AG08395 (cell line): ENCODE measurements at places on chromosomes 3 and 15.

DNA sequence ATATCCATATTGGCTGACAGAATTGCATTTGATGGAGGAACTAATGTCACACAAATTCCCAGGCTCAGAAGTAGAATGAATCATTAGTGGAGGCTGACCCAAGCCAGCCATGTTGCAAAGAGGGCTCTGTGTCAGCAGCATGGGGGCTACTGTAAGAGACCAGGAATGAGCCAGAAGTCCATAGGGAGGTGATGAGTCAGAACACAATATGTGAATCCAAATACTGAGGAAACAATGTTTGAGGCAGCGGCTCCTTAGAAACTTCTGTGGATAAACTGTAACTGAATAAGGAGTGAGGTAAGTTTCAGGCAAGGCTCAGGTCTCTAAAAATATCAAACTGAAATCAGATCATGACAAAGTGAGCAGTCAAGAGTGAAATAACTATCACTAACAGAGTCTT is 170.7 kb downstream of the WDR72 start:
- DNase-seq = no peak

- DNase-seq = no peak
Observed at GRCh38 chr15:38521316-38521715, 43.3 kb downstream of the RASGRP1 start.

DNA sequence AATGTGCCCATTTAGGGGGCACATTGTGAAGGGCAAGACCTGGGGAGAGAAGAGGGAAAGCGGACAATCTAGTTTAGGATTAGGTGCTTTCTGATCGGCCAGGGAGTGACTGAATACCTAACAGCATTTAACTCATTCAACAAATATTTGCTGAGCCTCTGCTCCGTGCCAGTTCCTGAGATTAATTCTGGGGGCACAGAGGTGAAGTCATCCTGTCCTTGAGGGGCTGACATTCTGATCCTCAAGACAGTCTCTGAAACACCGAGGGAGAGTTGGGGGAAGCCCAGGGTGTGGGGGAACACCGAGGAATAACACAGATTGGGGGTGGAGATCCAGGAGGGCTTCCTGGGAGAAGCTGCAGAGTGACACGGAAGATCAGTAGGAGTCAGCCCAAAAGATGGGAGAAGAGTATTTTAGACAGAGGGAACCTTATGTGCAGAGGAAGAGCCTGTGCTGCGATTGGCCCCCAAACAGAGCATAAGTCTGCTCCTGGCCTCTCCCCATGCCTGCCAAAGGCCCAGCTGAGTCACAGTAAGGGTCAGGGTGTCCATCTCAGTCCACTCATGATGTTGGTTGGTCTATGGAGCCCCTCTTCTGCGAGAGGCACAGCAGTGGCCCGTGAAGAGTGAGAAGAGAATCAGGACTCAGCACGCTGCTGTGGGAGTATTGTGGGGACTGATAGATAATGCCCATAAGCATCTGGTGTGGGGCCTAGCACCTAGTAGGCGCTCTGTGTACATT is 60.2 kb downstream of the AMOTL2 start:
- no peak for DNase-seq

DNA sequence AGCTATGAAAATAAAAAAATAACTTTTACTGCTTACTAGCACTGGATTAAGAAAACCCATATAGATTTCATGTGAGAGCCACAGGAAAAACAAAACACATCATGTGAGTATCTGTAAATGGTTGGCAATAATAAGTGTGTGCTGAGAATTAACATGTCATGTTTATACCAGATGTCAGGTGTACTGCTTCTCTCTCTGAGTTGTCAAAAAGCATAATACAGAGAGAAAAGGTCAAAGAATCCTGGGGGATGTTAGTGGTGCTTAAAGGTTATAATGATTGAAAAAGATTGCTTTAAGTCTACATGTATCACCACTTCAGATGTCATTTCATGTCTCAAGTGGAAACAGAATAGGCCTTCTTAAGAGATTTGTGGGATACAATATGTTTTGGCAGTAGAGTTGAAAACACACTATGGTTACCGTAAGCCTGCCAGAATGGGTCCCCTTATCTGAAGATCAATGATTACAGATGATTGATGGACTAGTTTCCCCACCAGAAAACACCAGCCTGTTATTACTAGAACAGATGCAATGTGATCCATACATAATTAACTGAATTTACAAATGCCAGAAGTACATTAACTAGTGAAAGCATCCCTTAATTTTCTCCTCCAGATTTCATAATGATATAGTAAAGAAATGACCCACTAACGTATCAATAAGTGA is 204.1 kb downstream of the CNTN3 start:
- no peak for DNase-seq

DNA sequence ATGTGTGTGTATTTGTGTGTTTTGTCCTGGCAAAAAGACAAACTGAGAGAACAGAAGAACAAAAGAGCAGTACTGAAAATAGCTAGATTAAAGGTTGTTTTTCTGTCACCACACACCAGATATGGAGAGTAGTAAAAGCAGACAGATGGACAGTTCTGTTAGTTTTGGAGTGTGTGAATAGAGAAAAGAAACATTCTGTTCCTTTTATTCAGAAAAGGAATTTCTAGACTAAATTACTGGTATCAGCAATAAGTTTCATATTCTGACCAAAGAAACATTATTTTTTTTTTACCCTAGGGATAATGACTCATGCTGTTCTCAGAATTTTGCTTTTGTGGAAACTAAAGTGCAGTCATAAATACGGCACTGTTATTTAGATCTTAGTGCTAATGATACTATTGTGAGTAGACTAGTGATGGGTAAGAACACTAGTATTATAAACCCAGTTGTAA is 32.9 kb downstream of the PIK3CA start:
- peak; percentile 42 for DNase-seq
